ENCODE measurements at places on chromosomes 1 and 21.
A peak's percentile ranks its signal among the peaks of the same experiment; 100 is the strongest.

DNA sequence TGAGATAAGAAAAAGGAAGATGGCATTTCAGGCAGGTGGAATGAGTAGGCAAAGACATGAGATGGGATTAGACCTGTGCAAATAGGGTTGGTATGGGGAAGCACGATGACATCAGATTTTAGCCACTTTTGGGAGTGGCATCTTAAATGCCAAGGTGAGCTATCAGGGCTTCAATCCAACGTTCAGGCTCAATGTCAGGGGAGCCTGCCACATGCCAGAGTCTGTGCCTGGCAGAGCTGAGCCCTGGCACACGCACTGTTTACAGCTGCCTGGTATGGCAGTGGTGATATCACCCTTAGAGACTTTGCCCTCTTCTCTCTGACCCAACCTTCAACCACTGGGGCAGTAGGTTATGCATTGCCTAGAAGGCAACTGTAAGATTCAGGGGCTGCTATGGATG lies 1.1 kb upstream of the GUCA2B start:
- no peak for DNase-seq

DNA sequence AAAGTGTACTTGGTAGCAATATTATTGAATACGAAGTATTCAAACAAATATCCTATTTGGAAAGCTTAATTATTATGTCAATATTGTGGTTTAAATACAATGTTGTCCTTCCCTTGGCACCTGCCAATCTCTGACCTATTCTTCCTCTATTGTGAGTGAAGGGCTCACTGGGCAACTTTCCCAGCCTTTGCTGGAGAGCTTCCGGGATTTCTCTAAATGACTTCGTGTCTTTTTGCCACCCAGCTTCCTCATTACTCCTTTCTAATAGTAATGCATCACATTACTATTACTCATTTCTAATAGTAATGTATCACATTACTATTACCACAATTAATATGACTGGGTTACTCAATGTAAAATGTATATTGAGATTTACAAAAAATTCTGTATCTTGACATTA lies 880.6 kb downstream of the BRINP3 start:
- no peak for DNase-seq

DNA sequence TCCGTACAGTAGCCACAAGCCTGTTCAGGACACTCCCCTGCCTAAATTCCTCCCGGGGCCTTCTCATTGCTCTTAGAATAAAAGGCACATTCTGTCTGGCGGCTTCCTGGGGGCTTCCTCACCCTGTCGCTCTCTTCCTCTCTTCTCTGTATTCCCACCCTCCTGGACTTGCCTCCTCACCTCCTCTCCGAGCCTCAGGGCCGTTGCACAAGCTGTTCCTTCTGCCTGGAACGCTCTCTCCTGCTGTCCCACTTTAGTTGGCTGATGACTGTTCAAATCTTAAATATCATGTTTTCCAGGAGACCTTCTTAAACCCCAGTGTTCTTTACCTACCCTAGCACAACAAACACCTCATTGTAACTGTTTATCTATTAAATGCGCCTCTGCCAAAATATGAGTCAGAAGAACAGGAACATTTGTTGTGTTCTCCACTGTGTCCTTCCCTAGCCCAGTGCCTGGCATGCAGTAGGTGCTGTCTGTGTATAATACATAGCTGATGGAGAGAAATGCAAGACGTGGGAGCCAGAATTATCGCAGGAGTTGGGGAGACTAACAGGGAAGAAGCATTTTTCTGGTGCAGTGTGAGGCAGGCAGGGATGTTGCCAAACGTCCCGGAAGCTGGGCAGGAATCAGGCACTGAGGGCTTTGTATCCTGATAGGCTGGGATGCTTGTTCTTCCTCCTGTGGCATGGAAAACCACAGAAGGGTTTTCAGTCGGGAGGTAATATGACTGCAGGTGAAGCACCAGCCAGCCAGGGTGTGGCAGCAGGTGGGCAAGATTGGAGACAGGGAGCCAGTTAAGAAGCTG lies 24.1 kb upstream of the THRAP3 start:
- DNase-seq = no peak

- no peak for DNase-seq
Observed at GRCh38 chr1:87794788-87795614, 466.3 kb downstream of the LMO4 start.

DNA sequence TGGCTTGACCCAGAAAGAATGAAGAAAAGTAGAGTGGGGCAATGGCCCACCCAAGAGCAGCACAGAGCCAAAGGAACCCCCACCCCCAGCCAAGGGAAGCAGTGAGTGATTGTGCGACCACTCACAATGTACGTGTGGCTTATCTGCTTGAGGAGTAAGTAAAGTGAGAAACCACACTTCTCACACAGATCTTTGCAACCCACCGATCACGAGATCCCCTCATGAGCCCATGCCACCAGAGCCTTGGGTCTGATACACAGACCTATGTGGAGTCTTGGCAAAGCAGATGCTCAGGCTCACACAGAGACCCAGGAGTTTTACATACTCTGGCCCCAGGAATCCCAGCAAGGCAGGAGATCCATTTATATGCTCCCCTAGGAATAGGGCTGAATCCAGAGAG lies 14.0 kb upstream of the SLC9C2 start:
- no peak for DNase-seq

DNA sequence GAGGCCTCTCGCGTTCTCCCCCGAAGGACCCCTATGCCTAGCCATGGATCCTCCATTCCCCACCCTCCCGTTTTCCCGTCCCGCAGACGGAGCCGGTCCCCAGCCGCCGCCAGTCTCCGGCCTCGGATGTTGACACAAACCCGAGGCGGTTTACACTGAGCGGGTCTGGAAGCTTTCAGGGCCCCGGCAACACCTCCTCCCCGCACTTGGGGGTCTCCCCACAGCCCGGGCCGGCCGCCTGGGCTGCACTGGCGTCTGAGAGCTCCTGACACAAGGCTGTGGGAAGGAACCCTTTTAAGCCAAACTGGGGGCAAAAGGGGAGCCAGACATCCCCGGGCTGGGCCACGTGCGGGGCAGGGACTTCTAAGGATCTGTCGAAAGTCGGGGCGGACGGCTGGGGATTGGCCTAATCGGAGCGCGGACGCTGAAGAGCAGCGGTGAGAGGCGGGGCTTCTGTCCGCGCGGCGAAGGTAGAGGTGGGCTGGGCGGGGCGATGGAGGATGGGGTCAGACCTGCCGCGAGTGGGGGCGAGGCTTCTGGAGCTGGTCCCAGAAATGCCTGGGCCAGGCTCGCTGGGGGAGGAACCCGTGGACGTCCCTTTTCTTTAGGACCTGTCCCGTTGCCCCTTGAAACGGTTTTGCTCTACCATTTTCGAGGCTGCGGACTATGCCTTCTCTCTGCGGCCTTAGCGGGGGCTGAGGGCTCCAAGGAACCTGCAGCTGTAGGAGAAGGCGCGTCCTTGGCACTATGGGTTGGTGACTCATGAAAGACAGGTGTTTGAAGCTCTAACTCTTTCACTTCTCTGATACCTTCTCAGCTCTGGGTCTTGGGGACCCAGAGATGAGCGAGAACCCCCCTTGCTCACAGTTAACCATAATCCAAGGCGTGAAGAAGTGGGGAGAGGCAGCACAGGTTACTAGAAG lies 1.2 kb upstream of the HPCAL4 start:
- DNase-seq = no peak

- no peak for DNase-seq
Observed at GRCh38 chr21:44337941-44338895, 972 bp downstream of the CFAP410 start.

GRCh38 chr1:93608187-93609109 lies 73.2 kb downstream of the BCAR3 start:
- DNase-seq = no peak

GRCh38 chr1:51648180-51649109 lies 31.6 kb downstream of the OSBPL9 start:
- no peak for DNase-seq

GRCh38 chr1:46158312-46159281 lies 16.3 kb upstream of the TSPAN1 start:
- no peak for DNase-seq

DNA sequence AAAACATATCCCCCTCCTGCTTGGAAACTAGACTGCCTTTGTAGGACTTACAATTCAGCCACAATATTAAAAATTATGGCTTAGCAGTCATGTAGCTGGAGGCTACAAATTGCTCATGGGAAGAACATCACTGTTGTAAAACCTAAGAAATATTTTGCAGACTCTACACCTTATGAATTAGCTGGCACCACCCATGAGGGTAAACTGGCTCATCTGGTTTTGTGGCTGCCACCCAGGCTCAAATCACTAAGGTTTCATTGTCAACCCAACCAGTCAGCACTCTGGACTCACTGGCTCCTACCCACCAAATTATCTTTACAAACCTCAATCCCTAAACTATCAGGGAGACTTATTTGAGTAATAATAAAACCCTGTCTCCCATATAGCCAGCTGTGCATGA lies 100.7 kb upstream of the OLFM3 start:
- DNase-seq = no peak

DNA sequence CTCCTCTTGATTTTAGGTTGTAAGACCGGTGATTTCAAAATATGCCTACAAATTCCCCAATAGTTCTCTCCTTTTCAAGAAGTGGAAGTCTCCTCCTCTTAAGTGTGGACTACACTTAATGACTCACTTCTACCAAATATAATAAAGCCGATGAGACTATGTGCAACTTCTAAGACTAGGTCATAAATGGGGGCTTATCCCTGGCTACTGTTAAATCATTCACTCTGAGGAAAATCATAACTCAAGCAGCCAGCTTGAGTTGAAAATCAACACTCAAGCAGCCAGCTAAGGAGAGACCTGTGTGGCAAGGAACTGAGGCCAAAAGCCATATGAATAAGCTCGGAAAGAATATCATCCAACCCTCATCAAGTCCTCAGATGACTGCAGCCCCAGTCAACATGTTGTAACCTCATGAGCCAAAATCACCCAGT lies 49.6 kb upstream of the PSMG1 start:
- no peak for DNase-seq

DNA sequence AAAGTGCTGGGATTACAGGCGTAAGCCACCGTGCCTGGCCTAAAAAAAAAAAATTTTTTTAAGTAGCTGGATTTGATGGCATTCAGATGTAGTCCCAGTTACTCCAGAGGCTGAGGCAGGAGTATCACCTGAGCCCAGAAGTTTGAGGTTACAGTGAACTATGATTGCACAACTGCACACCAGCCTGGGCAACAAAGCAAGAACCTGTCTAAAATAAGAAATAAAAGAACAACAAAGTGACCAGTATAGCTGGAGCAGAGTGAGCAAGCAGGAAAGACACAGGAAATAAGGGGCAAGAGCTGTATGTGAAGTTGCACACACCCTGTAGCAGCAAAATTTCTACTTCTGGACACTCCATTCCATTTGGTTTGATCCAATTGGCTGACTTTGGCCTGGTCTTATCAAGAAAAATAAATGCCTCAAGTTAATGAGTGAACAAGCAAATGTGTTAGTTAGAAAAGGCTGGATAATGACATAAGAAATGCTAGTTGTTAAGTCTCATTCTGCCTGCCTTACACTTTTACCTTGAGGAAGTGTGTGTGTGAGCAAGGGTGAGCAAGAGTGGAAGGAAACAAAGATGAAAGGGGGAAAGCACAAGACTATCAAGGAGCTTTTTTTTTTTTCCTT lies 7.9 kb downstream of the ATP5IF1 start:
- no peak for DNase-seq

DNA sequence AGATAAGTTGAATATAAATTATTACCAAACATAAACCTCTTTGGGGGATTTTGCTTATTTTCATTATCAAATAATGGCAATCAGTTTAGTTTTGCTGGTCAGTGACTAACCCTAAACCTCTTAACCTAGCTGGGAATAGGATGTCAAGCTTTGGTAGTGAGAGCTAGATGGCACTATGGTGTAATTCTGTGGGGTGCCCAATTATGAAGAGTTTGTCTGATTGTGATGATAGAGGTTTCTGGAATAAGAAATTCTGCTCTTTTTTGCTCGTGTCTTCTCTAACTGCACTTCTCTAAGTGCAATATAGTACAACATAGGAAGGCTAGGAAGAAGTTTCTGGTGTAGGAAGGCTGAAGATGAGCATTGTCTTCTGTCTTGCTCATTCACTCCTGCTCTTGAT lies 59.8 kb downstream of the XCL1 start:
- DNase-seq = no peak

- peak; percentile 91 for DNase-seq
Observed at GRCh38 chr1:42940851-42941639, 17.6 kb downstream of the SLC2A1 start.

GRCh38 chr1:212630158-212630900 lies 21.8 kb downstream of the ATF3 start:
- DNase-seq = peak; percentile 31

GRCh38 chr1:221868593-221869303 lies 126.9 kb upstream of the DUSP10 start:
- DNase-seq = no peak

DNA sequence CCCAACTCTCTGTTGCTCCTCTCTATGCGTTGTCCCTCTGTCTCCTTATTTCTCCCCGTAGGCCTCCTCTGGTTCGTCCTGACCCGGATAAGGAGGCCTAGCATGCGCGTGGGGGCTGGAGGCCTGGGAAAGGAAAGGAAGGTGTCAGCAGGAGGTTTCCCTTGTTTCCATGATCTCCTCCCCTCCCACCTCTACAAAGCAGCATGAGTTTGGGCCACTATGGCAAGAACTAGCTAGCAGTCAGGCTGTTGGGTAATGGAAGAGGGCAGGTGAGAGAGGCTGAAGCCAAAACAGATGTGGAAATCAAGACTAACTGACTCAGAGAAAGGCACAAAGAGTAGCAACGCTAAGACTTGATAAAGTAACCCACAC lies 687 bp upstream of the SEMA6C start:
- DNase-seq = peak; percentile 58

GRCh38 chr1:84505493-84506001 lies 639 bp upstream of the SPATA1 start:
- no peak for DNase-seq

GRCh38 chr1:59730302-59730701 lies 84.4 kb upstream of the HOOK1 start:
- DNase-seq = no peak

- DNase-seq = no peak
Observed at GRCh38 chr1:8239039-8239305, 78.9 kb upstream of the SLC45A1 start.

DNA sequence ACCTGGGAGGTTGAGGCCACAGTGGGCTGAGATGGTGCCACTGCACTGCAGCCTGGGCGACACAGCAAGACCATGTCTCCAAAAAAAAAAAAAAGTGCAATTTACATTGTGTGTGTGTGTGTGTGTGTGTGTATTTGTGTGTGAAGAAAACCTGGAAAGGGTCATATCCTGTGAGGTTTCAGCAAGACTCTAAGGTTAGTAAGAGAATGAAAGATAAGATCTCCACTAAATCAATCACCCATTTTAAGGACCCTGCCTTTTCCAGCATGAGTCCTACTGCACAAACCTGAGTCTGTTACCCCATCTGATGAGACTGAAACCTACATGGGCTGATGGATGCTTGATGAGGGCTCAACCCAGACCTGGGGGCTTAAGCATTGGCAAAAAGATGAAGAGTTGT lies 4.9 kb upstream of the C1orf74 start:
- no peak for DNase-seq
